Fibroblast of upper back skin (primary cell): ENCODE measurements at places on chromosomes 16 and 17.

- peak; percentile 32 for DNase-seq
Observed at GRCh38 chr16:19136549-19137196, 22.9 kb downstream of the ITPRIPL2 start.

DNA sequence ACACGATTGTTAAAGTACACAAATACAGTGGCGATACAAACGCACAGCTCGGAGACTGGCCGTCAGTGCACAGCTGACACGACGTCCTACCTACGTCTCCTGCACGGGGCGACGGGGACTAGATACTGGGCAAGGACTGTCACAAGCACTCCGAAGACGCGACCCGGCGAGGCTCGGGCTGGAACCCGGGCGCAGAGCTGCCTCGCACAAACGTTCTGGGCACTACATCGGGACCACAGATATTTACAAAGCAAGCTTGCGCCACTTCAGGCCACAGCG is 13.8 kb downstream of the SLC16A3 start:
- no peak for DNase-seq

GRCh38 chr16:26505496-26505895 is 561.2 kb upstream of the C16orf82 start:
- DNase-seq: no peak

GRCh38 chr17:39564211-39564848 is 43.4 kb downstream of the NEUROD2 start:
- DNase-seq: no peak

- DNase-seq: no peak
Observed at GRCh38 chr17:66689221-66689620, 145.7 kb upstream of the CACNG5 start.

GRCh38 chr17:77734371-77735080 is 224.0 kb upstream of the TNRC6C start:
- DNase-seq: peak; percentile 41

GRCh38 chr16:57268804-57269800 is 15.4 kb downstream of the PLLP start:
- DNase-seq: no peak

- no peak for DNase-seq
Observed at GRCh38 chr17:74645010-74645409, 21.5 kb upstream of the CD300E start.

GRCh38 chr17:4560421-4560820 is at the start of gene GGT6:
Gene GGT6 (minus strand): TSS chr17:4560577. CDS start chr17:4560521, 56 bp downstream.
- DNase-seq: no peak

- DNase-seq: peak; percentile 78
Observed at GRCh38 chr17:78940708-78941107, 15.5 kb upstream of the TIMP2 start.

GRCh38 chr16:52440248-52440647 is 106.7 kb downstream of the TOX3 start:
- DNase-seq: no peak

DNA sequence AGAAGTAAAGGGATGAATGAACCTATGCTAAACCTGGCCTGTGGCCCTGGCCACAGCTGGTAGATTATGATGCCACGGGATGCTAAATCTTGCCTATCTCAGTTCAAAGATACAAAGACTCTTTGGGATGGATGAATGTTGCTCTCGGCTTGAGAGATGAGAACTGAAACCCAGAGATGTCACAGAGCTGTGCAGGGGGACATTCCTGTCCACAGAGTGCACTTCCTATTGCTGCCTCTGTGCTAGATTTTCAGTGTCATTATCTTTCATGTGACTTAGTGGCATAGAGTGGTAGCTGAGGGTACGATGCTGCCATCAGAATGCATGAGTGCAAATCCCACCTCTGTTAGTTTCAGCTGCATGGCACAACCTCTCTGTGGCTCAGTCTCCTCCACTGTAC is 2.3 kb upstream of the MT1M start:
- DNase-seq: no peak

- no peak for DNase-seq
Observed at GRCh38 chr16:10906914-10907756, 30.1 kb downstream of the CIITA start.

- no peak for DNase-seq
Observed at GRCh38 chr17:66552371-66552770, 250.0 kb downstream of the PRKCA start.

GRCh38 chr16:56657555-56658326 is at the start of gene MT1F:
Gene MT1F (plus strand): TSS chr16:56657959. CDS start chr16:56658059, 100 bp downstream.
- no peak for DNase-seq

GRCh38 chr16:1665829-1666228 is 12.2 kb upstream of the JPT2 start:
- DNase-seq: no peak

DNA sequence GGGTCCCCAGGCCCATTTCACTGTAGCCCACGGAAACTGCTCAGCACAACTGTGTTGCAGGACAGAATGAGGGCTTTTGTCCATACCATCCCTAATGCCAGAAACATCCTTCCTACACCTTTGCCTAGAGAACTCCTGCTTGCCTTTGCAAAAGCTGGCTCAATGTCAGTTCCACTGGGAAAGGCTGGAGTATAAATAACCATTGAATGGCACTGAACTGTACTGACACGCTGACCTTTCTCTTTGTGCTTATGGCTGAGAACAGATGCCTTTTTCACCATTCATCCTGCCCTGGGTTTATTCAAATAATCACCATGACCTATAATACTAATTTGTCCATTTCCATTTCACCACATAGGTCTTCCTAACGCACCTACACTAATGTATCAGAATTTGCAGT is 300.3 kb downstream of the XYLT1 start:
- no peak for DNase-seq

GRCh38 chr16:31107465-31107867 is 720 bp upstream of the BCKDK start:
- DNase-seq: no peak

DNA sequence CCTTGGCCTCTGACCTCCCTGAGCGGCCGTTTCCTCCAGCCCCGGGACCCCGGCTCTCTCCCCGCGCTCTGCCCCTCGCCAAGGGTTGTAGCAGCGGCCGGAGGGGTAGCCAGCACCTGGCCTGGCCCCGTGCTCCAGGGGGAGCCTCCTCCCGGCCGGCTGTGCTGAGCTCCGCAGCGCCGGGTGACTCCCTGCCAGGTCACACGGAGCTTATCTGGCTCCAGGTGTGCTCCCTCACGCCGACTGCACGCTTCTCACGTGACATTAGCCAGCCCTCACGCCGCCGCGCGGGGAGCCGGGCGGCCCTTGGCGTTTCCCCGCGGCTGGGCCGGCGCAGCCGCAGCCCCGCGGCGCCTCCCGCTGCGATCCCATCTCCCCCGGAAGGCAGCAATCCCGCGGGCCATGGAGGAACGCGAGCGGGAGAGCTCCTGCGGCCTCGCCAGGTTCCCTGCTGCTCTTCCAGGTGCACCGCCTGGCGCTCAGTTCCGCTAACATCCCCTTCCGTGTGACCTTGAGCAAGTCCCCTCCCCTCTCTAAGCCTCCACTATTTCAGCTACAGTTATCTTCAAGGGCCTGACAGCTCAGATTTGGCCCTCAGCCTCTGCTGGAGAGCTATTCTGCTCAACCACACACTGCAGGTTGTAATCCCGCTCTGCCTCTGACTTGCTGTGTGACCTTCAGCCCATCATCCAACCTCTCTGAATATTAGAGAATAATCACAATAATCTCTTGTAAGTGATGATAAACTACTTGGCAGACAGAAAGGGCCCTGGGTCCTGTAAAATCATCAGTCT is 3.4 kb downstream of the MYO18A start:
- DNase-seq: peak; percentile 27

GRCh38 chr16:81514041-81514559 is 69.5 kb downstream of the CMIP start:
- no peak for DNase-seq

DNA sequence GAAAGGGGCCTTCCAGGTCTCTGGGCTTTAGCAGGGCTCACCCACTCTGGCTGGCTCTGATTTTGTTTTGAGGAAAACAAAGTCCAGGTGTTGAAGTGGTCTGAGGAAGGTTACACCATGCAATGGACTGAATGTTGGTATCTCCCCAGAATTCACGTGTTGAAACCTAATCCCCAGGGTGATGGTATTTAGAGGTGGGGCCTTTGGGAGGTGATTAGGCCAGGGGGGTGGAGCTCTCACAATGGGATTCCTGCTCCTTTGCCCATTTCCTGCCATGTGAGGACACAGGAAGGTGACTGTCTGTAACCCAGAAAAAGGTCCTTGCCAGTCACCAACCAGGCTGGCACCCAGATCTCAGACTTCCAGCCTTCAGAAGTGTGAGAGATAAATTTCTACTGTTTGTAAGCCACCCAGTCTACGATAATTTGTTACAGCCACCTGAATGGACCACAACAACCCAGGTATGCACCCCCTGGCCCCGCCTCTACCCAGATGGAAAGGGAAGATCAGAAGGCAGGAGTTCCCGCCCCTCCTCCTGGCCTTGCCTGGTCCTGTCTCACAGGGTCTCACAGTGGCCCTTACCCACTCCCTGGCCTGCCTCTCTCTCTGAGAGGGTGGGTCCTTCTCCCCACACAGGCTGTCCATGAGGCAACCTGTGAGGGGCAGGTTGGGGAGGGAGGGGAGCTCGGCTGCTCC is 32.0 kb downstream of the LRRC75A start:
- DNase-seq: no peak

DNA sequence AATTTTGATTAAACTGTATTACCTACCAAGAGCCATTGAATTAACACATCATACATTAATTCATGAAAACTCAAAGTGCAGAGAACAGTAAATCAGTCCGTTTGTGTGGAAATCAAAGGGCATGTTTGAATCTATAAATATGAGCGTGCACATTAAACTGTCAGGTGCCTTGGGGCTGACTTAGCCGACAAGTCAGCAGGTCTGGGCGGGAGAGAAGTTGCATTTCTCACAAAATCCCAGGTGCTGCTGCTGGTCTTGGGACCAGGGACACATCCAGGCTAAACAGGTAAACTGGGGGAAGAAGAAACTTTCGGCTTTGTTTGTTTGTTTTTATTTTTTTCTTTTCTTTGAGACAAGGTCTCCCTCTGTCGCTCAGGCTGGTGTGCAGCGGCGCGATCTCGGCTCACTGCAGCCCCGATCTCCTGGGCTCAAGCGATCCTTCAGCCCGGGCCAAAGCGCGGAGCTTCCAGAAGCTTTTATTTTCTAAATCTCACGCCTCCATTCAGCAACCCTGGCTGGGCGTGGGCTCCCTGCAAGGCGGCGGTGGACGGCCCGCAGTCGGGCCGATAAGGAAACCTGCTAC is 213.9 kb downstream of the MRTFB start:
- no peak for DNase-seq

DNA sequence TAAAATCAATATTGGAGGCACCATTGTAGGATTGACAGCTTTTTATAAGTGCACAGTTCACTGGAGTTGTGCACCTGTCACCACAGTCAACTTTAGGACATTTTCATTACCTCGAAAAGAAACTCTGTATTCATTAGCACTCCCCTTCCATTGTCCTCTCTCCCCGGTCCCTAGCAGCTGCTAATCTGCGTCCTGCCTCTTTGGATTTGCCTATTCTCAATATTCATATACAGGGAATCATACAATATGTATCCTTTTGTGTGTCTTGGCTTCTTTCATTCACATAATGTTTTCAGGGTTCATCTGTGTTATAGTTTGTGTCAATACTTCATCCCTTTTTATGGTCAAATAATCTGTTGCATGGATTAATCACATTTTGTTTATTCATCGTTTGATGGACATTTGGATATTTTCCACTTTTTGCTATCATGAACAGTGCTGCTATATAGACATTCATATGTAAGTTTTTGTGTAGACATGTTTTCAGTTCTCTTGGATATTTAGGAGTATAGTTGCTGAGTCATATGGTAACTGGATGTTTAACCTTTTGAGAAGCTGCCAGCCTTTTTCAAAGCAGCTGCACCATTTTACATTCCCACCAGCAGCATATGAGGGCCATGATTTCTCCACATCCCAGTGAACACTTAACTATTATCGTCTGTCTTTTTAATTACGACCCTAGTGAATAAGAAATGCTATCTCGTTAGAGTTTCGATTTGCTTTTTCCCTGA is 9.8 kb downstream of the DNAJA3 start:
- peak; percentile 11 for DNase-seq

DNA sequence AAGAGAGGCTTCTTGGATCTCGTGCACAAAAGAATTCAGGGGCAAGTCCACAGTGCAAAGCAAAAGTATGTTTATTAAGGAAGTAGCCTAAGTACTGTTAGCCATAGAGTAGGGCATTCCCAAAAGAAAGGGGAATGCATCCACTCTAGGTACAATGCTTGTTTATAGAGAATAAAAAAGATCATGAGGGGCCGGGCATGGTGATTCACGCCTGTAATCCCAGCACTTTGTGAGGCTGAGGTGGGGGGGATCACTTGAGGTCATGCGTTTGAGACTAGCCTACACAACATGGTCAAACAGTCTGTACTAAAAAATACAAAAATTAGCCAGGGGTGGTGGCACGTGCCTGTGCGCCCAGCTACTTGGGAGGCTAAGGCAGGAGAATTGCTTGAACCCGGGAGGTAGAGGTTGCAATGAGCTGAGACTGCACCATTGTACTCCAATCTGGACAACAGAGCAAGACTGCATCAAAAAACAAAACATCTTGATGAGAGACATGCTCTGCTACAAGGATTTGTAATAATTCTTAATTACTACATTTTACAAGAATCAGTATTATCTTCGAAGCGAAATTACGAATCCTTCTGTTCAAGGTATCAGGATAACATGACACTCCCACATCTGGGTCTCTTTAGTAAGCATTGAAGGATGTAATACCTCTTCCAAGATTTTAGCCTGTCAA is 191.6 kb downstream of the CPPED1 start:
- DNase-seq: no peak

- DNase-seq: no peak
Observed at GRCh38 chr16:88064011-88064888, 113.0 kb downstream of the BANP start.

GRCh38 chr16:337437-337836 is 15.1 kb downstream of the AXIN1 start:
- no peak for DNase-seq

GRCh38 chr17:38892083-38892482 is 22.2 kb downstream of the LASP1 start:
- no peak for DNase-seq

DNA sequence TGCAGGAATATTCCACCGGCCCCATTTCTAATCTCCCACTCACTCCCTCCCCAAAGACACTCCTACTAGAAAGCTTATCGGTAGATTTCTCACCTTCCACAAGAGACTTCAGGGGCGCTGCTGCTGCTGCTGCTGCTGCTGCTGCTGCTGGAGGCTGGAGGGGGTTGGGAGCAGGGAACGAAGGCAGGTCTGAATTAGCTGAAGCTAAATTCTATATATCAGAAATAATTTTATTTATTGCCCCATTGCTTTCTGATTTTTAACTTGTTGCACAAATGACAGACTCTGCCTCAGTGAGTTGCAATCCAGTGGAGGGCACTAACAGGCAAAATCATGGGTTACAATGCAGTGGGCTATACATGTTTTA is 25.8 kb upstream of the HLF start:
- DNase-seq: no peak
